ENCODE measurements at places on chromosomes 3 and 15.

GRCh38 chr3:162774613-162775100 lies 1278.0 kb downstream of the OTOL1 start:
- DNase-seq: no peak

DNA sequence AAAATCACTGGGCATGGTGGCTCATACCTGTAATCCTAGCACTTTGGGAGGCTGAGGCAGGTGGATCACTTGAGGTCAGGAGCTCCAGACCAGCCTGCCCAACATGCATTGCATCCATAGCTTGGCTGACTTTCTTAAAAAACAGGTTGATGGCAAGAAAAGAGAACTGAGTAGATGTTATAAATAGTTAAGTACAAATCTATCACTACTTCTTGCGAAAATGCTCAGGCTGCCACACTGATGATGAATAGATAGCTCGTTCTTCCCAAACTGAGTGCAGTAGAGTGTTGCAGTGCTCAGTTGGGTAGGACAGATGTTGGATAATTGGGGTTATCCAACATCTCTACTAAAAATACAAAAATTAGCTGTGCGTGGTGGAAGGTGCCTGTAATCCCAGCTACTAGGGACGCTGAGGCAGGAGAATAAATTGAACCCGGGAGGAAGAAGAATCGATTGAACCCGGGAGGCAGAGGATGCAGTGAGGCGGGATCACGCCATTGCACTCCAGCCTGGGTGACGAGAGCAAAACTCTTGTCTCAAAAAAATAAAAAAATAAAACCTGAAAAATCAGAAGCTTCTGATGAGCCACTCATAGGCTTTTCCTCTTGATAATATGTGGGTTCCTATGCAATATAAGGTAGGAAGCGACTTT lies 1.2 kb downstream of the BTLA start:
- DNase-seq: no peak

GRCh38 chr3:130841357-130841756 lies 52.5 kb upstream of the ATP2C1 start:
- no peak for DNase-seq

DNA sequence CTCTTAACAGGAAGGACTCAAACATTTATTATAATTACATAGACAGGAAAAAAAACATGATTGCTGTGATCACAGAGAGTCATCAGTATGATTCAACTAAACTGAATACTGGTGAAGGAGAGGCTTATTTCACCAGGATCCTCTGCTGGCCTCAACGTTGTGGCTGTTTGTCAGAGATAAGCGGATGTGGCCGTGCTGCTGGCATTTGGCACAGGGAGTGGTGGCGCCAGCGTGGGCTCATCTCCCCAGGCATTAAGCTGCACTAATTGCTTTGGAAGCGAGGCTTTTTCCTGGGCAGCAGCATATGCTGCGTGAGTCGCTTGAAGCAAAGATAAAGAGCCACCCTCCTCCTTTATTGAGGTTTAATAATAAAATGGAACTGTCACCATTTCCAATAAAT lies 306.7 kb downstream of the LRTM1 start:
- no peak for DNase-seq

- no peak for DNase-seq
Measured at GRCh38 chr15:48823237-48823636, 12.4 kb upstream of the CEP152 start.

DNA sequence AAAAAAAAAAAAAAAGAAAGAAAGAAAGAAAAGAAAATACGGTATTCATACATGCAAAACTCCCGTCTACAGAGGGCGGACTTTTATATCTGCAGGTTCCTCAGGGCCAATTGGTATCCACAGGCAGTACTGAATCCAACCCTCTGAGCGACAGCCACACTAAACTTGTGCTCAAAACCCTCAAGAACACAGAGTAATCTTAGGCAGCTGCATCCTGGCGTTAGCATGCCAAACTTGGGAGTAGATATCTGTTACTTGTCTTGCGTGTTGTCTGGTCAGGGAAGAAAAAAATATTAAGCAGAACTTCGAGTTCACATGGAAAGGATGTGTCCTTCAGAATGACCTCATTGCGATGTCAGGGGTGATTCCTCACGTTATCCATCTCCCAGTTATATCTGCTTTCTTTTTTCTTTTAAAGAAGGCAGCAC lies 12.8 kb downstream of the SNAP23 start:
- no peak for DNase-seq

DNA sequence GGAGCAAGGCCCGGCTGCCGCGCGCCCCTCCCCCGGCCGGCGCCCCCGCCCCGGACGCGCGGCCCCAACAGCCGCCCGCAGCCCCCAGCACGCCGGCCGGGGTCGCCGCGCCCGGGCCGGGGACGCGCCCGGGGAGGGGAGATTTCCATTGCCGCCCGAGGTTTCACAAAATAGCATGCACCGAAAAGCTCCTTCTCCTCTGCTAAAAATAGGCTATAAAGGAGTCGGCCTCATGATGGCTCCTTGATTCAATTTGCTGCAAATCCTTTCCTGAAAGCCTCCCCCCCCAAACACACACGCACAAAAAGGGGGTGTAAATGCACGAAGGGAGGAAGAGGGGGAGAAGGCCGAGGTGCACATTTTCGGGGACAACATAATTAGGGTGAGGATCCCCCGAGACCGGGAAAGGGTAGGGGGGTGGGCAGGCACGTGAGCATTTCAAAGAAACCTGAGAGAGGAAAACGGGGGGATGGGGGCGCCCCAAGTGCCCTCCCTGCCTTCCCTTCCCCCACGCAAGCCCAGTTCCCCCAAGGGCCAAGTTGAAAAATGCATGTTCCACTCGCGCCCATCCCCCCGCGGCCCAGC lies 734 bp downstream of the TBL1XR1 start:
- no peak for DNase-seq

GRCh38 chr3:133894353-133895207 lies 1.1 kb downstream of the RAB6B start:
- DNase-seq: no peak

DNA sequence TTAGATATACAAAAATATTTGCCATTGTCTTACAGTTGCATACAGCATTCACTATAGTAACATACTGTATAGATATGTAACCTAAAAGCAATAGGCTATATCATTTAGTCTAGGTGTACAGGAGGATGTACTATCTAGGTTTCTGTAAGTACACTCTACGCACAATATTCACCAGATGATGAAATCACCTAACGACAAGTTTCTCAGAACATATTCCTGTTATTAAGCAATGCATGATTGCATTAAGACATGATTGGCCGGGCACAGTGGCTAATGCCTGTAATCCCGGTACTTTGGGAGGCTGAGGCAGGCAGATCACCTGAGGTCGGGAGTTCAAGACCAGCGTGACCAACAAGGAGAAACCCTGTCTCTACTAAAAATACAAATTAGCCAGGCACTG lies 14.5 kb upstream of the PRKCI start:
- no peak for DNase-seq

DNA sequence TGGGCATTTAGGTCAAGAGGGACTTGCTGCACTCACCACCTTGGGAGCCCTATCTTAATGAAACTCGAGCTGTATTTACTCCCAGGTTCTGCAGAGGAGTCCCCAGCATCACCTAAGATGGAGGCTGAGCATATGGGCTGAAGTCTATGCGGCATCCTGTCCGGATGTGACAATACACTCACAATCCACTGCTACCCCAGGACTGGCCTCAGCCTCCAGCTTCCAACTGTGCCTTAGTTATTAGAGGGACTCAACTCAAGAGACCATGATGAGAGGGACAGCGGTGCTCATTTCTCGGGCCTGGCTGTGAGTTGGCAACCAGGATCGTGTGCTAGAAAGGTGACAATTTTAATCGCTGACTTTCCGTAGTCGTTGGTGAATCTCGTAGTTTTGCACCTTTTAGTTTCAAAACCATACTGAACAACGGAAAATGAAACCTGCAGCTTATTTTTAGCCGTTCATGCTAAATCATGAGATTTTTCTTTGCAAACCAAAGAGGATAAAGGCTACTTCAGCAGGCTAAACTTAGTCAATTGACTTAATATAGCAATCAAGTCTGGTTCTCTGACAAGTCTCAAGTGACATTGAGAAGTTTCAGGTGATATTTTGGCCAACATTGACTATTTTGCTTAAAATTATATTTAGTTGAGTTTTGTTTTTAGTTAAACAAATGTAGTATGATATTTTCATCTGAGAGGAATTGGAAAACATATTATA lies 11.1 kb downstream of the ZBTB38 start:
- no peak for DNase-seq

DNA sequence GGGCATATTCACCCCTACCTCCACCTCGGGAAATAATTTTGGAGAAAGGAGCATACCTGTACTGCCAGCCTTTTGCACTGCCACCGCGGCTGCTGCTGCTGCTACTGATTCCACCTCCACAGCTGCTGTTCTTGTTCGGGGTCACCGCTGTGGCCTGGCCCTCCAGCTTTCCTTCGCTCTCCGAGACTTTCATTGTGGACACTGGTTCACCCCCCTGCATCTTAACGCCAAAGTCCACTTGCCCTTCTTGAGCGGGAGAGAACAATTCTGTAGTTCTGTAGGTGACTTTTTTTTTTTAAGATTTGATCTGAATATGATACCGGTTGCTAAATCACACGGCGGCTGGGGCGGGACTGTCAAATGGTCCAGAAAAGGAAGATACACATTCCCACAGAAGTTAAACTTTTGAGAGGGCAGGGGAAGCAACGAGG lies 701 bp downstream of the OSBPL11 start:
- DNase-seq: no peak

GRCh38 chr15:66841953-66842681 lies 140.1 kb downstream of the SMAD6 start:
- peak; percentile 97 for DNase-seq

DNA sequence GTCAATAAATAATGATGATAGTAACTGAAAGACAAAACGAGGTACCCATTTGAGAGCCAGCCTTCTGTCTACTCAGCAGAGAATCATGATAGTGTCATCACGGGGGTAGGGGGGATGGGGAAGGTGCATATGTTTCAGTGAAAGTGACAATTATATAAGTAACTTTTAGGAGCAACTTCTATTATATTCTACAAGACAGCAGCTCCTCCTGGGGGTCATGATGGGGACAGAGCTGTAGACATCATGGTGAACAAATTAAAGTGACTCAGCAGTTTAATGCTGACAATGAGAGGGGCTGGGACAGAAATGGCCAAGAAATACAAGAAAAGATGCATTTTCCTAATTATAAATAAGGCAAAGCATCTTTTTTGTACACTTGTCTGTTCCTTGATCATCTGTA lies 11.8 kb downstream of the CAPN3 start:
- DNase-seq: no peak

- no peak for DNase-seq
Measured at GRCh38 chr3:66898155-66898554, 100.0 kb upstream of the KBTBD8 start.

- no peak for DNase-seq
Measured at GRCh38 chr3:117853923-117854668, 1144.5 kb downstream of the TUSC7 start.

DNA sequence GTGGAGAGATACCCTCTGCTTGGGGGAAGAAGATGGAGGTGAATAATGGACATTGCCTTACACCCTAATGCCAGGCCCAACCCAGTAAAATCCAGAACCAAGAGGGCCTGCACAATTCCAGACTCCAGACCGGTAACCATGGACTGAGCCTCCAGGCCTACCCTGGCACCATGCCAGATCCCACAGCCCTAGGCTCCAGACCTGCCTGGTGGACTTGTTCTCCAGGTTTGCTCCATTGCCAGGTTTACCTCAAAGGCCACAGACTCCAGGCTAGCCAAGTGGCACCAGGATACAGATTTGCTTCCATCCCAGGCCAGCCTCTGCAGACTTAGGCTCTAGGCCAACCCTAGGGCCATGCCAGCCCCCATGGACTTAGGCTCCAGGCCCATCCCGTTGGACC lies 14.0 kb downstream of the PLCH1 start:
- no peak for DNase-seq

Data from lower leg skin (tissue), 4 donors.